ENCODE measurements at places on chromosomes 12 and 14.

- no peaks in the 10 kb centered on the region for H3K36me3 ChIP-seq
- no peaks in the 10 kb centered on the region for H3K4me1 ChIP-seq
- DNase-seq, result no peak
These were observed 453.7 kb downstream of the RPL10L start for GRCh38 chr14:46197856-46198255.

GRCh38 chr14:77902811-77903210 lies 102.9 kb downstream of the ADCK1 start:
- no peak overlapping the region for H3K27ac ChIP-seq
- H3K4me3 ChIP-seq, result no peak overlapping the region
- DNase-seq, result no peak
- no peaks in the 10 kb centered on the region for H3K36me3 ChIP-seq

- no peak overlapping the region for H3K27ac ChIP-seq
- H3K27me3 ChIP-seq, result no peaks in the 10 kb centered on the region
- H3K4me3 ChIP-seq, result no peak overlapping the region
- DNase-seq, result no peak
- no peaks in the 10 kb centered on the region for H3K36me3 ChIP-seq
These were observed 28.4 kb downstream of the DIP2B start for GRCh38 chr12:50533203-50533584.

GRCh38 chr12:131682510-131682895 lies 28.4 kb upstream of the SFSWAP start:
- no peak overlapping the region for H3K27ac ChIP-seq
- H3K4me3 ChIP-seq, result no peak overlapping the region
- no peaks in the 10 kb centered on the region for H3K4me1 ChIP-seq
- no peaks in the 10 kb centered on the region for H3K27me3 ChIP-seq
- H3K36me3 ChIP-seq, result no peaks in the 10 kb centered on the region

DNA sequence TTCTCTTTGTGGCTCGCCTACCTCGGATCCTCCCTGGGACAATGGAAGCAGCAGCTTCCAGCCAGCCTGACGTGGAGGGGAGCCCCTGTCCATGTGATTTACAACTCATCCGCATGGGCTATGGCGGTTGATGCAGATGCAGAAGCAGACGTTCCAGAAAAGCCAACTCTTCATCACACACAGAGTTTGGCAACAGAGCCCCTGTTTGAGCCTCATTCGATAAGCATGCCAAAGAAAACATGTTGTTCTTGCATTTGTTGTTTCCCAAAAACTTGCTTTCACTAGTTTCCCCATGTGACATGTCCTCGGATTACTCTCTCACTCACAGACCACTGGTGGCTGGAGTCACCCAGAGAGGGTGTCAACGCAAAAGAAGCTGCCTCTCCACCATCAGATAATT lies 16.4 kb upstream of the TC2N start:
- no peak overlapping the region for H3K4me3 ChIP-seq
- H3K27ac ChIP-seq, result peak overlapping the region; percentile 91
- peaks cover 42% of the 10 kb centered on the region for H3K36me3 ChIP-seq
- H3K4me1 ChIP-seq, result peaks cover 56% of the 10 kb centered on the region
- DNase-seq, result no peak
- H3K27me3 ChIP-seq, result no peaks in the 10 kb centered on the region

GRCh38 chr14:101467181-101467926 lies 93.9 kb upstream of the DIO3 start:
- H3K27ac ChIP-seq, result no peak overlapping the region
- DNase-seq, result peak; percentile 43
- no peaks in the 10 kb centered on the region for H3K27me3 ChIP-seq
- no peaks in the 10 kb centered on the region for H3K36me3 ChIP-seq
- H3K4me3 ChIP-seq, result no peak overlapping the region
- H3K4me1 ChIP-seq, result no peaks in the 10 kb centered on the region

All from ascending aorta (tissue), 2 donors.